ENCODE measurements at places on chromosomes 12 and 14.

DNA sequence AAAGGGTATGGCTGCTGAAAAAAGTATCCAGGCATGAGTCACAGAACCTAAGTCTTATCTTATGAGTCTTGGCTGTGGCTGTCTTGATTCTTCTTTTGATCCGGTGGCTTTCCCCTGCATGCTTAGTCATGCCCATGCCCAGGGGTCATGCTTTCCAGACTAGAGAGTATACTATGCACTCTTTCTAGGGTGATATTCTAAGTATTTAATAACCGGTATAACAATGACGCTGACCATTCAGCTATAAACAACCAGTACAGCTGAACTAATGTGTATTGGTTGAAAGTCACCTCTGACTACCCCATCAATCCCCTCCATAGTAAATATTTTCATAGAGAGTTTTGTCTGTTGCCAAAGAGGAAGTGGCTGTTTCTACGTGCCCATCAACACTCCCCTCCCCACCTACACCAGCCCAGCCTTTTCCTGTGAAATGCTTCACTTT is 34.7 kb upstream of the NRXN3 start:
- DNase-seq, result no peak

GRCh38 chr14:90445011-90445410 is 48.2 kb downstream of the CALM1 start:
- DNase-seq, result no peak

DNA sequence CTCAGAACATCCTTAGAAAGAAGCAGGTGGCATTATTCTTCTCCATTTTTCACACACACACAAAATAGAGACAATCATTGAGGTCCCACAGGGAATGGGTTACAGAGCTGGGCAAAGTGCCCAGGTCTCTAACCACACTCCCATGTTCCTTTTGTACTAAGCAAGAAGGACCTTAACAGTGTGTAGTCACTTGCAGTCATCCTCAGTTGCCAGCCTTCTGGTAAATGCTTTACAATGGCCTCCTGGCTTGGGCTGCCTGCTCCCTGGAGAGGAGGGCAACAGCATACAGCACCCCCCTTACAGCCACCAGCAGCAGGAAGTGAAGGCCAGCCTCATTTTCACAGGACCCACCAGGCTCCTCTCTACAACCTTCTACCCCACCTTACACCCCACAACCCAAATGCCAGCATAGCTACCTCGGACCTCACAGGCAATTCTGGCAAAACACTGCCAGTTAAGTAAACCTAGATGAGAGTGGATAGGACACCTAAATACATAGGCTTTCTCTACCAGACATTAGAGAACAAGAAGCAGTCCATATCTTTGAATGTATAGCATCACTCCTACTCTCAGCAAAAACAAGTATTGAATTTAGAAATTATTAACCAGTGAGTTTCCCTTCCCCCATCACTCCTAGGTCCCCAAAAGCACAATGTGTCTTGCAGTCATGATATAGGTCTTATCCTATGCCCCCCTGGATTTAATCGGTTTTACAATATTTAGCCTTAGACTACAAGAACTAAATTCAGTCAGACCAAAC is 88.1 kb downstream of the PPP2R5E start:
- DNase-seq, result no peak

DNA sequence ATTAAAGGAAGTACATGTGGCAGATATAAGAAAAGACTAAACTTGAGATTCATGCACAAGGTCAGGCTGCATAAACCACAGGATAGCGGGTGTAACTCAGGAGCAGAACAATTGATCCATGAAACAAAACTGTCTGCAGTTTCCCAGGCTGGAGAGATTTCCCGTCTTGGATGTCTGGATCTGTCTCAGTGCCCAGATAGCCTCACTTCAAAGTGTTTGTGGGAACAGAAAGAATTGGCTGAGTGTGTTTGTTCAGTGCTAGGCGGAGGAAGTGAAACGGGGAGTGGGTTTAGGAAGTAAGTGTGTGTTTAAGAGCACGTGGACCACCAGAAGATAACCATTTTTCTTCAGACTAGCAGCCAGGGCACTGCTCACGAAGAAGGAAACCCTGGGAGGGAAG is 1.4 kb upstream of the RNASE10 start:
- DNase-seq, result no peak

- DNase-seq, result no peak
Observed at GRCh38 chr12:105474672-105475071, 144.2 kb downstream of the C12orf75 start.

DNA sequence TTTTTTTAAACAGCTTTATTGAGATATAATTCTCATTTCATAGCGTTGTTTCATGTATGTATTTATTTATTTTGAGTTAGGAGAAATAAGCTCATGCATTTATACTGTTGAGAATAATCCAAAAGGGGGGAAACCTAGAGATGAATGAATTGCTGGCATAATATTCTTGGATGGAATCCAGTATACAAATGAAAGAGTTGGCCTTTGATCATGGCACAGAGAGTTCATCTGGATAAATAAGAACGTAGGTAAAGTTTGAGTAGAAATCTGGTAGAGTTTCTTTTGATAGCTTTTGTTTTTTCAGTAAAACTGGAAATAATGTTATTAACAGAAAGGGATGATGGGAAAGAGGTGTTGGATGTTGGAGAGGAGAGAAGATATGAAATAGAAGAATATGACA is 166.2 kb downstream of the LRRK2 start:
- no peak for DNase-seq

GRCh38 chr14:62682208-62682607 is 363.1 kb downstream of the KCNH5 start:
- DNase-seq, result no peak

- DNase-seq, result no peak
Observed at GRCh38 chr14:69886453-69887242, 7.4 kb downstream of the SMOC1 start.

GRCh38 chr12:110199339-110200123 is 75.4 kb downstream of the IFT81 start:
- no peak for DNase-seq

GRCh38 chr14:77214216-77214615 is 32.6 kb downstream of the TMEM63C start:
- no peak for DNase-seq

GRCh38 chr12:25416516-25416915 is 136.6 kb downstream of the LMNTD1 start:
- DNase-seq, result no peak

GRCh38 chr12:72288911-72289310 is 16.7 kb downstream of the TRHDE start:
- DNase-seq, result no peak

- DNase-seq, result no peak
Observed at GRCh38 chr12:115830633-115831032, 446.9 kb downstream of the MED13L start.

DNA sequence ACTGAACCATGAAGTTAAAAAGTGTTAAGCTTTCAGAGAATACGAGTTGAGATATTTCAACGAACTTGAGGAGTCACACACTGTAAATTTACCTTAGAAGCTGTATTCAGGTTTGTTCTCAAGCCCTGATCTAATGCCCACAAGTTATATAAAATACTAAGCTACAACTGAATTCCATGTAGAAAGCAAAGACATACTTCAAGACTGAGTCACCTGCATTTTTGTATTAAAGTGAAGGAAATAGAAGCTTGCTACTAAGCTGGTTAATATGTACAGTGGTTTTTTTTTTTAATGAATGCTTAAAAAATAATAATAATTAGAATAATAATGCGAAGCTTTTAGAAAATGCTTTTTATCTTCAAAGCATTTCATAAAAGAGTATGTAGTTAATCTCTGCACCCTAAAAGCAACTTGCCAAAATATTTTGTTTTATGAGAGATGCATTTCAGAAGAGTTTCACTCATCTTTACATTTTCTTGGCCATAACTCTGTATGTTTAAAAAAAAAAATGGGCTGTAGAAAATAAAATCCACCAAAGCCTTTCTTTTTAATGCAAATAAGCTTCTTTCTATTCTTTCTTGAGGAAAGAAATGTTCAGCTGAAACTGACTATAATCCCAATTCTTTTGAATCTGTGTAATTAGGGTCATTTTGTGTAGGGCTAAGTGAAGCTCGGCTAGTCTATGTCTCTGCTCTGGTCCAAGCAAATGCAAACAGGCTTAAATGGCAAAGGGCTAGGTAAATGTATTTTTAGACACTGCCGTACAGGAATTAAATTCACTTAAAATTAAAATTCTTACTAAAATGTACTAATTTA is 1047.5 kb upstream of the FLRT2 start:
- no peak for DNase-seq

DNA sequence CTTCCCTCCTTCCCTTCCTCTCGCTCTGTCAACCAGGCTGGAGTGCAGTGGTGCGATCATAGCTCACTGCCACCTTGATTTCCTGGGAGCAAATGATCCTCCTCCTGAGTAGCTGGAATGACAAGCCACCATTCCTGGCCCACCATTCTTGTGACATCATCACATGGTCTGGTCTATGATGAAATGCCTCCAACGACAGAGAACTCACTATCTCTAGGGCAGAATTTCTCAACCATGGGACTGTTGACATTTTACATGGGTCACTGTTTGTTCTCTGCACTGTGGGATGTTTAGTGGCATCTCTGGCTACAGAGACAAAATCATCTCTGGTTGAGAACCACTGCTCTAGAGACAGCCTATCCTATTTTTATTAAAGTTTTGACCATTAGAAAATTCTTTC is 9.7 kb downstream of the VRK1 start:
- DNase-seq, result no peak

DNA sequence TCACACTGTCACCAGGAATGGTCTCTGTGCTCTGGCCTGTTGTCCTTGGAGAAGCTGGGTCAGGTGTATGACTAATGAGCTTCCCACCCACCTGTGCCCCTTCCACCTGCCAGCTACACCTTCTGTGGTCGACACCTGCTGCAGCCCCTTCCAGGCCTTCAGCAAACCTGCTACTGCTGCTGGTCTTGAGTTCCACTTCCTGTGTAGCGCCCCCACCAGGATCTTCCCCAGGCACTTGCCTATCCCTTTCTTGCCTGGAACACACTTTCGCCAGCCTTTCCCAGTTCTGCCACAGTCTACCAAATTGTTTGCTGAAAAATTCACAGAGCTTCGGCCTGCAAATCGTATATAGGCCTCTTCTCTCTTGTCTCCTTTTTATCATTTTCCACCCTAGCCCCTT is 75.3 kb downstream of the CRACR2A start:
- DNase-seq, result no peak

GRCh38 chr12:26761775-26762174 is 71.2 kb downstream of the ITPR2 start:
- no peak for DNase-seq

All from stimulated activated CD4-positive, alpha-beta T cell treated with anti-CD3 and anti-CD28 coated beads, Interleukin-1b, Interleukin-23, amount 100 ng/mL, for 1 hour (primary cell).